ENCODE measurements at places on chromosomes 4 and X. TPM values are rescaled to one million over a fixed set of nuclear protein-coding genes. Genes with fewer than 3 reads are reported as not detected.
A peak's percentile ranks its signal among the peaks of the same experiment; 100 is the strongest.

DNA sequence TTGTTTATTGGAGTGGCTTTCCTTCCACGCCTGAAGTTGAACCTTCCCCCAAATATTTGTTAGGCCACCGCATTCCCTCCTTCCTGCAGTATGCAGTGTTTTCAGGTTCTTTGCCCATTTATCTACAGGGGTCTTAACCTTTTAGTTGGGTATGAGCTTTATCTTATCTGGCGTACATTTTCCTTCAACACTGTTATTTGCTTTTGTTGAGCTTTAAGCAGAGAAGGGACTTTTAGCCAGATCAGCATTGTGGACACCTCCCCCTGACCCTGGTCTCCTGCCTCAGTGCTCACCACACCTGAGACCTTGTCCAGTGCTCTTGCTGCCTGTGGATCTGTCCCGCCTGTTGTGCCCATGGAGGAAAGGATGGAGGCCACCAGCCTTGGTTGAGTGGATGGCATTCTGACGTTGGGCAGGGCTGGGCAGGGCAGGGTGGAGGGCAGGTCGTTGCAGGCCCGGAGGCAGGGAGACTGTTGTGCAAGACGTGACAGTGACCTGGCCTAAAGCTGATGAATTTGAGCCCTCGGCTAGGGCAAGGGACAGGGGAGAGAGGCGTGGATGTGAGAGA, 998 bp upstream of the DUSP9 start:
- DNase-seq: peak; percentile 32

DNA sequence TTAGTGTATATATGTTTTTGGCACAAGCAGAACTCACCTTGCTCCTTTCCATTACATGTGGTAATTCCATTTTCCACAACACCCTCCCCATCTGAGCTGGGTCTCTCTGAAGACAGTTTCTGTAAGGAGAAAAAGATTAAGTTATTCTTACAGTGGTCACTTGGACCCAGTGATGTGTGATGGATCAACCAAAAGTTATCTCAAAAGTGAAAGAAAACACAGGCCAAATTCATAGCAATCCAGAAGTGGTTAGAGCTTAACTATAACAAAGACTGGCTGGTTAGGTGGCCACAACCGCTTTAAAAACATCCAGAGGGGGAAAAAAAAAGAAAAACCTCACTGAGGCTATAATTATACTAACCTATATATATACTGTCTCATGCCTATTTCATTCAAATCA, 123.7 kb downstream of the AFAP1 start:
- no peak for DNase-seq

GRCh38 chr4:54783402-54784110, 125.8 kb downstream of the KIT start:
- no peak for DNase-seq

GRCh38 chr4:122796801-122797404, 29.7 kb upstream of the FGF2 start:
- DNase-seq: no peak

DNA sequence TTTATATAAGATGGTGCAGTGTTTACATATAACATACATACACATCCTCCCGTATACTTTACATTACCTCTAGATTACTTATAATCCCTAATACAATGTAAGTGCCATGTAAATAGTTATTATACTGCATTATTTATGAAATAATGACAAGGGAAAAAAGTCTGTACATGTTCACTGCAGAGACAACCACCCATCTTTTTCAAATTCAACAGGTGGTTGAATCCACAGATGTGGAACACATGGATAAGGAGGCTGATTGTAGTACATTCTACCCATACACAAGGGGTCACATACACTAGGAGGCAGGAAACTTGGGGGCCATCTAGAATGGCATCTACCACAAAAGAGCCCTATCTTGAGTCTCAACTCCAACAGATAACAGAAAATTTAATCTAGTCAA, 3.4 kb upstream of the IDS start:
- DNase-seq: no peak

Gene RAB33A
- 0.50 TPM for total RNA-seq

Gene ARX
- not detected for total RNA-seq

Gene TEX13B
- not detected for total RNA-seq

Measured in liver (tissue), 10 donors.